ENCODE measurements at places on chromosomes 2 and 18. TPM values are rescaled to one million over a fixed set of nuclear protein-coding genes. Genes with fewer than 3 reads are reported as not detected.

DNA sequence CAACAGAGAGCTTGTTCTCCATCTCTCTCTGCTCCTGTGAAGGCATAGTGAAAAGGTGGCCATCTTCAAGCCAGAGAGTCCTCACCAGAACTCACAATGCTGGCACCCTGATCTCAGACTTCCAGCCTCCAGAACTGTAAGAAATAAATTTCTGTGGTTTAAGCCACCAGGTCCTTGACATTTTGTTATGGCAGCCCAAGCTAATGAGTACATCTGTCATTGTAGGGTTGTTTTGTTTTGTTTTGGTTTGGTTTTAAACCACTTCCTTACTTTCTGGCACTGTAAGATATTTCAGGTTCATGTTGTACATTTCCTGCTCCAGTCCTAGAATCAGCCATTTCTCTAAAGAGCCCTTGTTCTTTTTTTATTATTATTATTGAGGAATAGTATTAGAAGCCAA is 171.2 kb downstream of the CPS1 start:
- no peak for DNase-seq

- no peak for DNase-seq
Measured at GRCh38 chr2:9941196-9941995, 10.1 kb upstream of the GRHL1 start.

- DNase-seq, result no peak
Measured at GRCh38 chr2:2175381-2176090, 155.5 kb downstream of the MYT1L start.

CHRND gene
- 0.11 TPM for total RNA-seq

RBBP8 gene
- total RNA-seq, result 7.2 TPM

Data from cardiac septum (tissue), 1 donor.